Right atrium auricular region (tissue), 2 donors: ENCODE measurements at places on chromosomes 5 and 9.
A peak's percentile ranks its signal among the peaks of the same experiment; 100 is the strongest.

GRCh38 chr9:81132796-81133195 lies 556.6 kb downstream of the TLE1 start:
- H3K4me1 ChIP-seq: no peaks in the 10 kb centered on the region
- no peak overlapping the region for H3K27ac ChIP-seq
- no peaks in the 10 kb centered on the region for H3K27me3 ChIP-seq
- H3K4me3 ChIP-seq: no peak overlapping the region
- no peak for DNase-seq

GRCh38 chr9:124950050-124950718 lies 9.3 kb upstream of the GOLGA1 start:
- H3K27ac ChIP-seq: no peak overlapping the region
- no peak for DNase-seq
- no peaks in the 10 kb centered on the region for H3K4me1 ChIP-seq
- no peaks in the 10 kb centered on the region for H3K36me3 ChIP-seq
- H3K4me3 ChIP-seq: no peak overlapping the region

DNA sequence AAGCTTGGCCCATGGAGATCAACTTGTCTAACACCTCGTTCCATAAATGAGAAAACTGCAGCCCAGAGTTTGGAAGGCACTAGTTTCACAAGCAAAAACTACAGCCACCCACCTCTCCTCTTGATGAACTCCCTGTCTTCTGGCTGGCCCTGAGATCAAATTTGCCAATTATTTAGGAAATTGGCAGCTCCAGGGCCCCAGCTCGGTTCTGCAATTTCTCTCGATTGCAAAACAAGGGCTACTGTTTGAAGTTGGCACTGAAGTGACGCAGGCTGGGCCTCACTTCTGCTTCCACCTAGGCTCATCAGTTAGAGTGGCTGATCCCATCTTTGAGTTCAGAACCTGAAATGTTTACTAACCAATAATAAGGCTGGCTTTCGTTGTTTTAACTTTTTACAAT lies 3.7 kb upstream of the GPX3 start:
- peaks cover under 1% of the 10 kb centered on the region for H3K36me3 ChIP-seq
- H3K27ac ChIP-seq: peak overlapping the region; percentile 18
- DNase-seq: peak; percentile 85
- H3K4me3 ChIP-seq: no peak overlapping the region

- H3K27ac ChIP-seq: no peak overlapping the region
- H3K27me3 ChIP-seq: no peaks in the 10 kb centered on the region
- H3K36me3 ChIP-seq: peaks cover 26% of the 10 kb centered on the region
- H3K4me3 ChIP-seq: no peak overlapping the region
These were observed 17.1 kb upstream of the SLC6A3 start for GRCh38 chr5:1462358-1462757.

GRCh38 chr9:126699401-126699881 lies 85.7 kb downstream of the LMX1B start:
- H3K36me3 ChIP-seq: no peaks in the 10 kb centered on the region
- H3K27me3 ChIP-seq: no peaks in the 10 kb centered on the region
- no peak for DNase-seq
- peaks cover 5% of the 10 kb centered on the region for H3K4me1 ChIP-seq
- no peak overlapping the region for H3K4me3 ChIP-seq

- DNase-seq: no peak
- H3K4me1 ChIP-seq: no peaks in the 10 kb centered on the region
- no peaks in the 10 kb centered on the region for H3K27me3 ChIP-seq
- H3K27ac ChIP-seq: no peak overlapping the region
These were observed 100.1 kb downstream of the KCNIP1 start for GRCh38 chr5:170603578-170604565.

DNA sequence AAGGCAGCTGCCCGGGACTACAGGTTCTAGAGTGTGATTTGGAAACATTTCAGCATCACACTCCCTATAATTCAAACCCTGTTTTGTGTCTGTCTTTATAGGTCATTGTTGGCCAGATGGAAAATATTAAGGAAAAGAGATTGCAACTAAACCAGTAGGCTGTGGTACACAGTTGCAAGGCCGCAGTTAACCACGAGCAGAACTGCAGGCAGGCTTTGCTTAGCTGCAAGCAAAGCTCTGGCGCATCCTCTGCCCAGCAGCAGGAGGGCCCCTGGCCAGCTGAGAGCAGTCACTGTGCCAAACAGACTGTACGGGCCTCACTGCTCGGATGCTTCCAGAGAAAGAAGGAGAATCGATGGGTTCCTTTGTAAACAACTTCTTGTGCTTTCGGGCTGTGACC lies 204.5 kb downstream of the DENND1A start:
- no peak overlapping the region for H3K4me3 ChIP-seq
- no peaks in the 10 kb centered on the region for H3K4me1 ChIP-seq
- H3K36me3 ChIP-seq: no peaks in the 10 kb centered on the region
- no peak for DNase-seq

DNA sequence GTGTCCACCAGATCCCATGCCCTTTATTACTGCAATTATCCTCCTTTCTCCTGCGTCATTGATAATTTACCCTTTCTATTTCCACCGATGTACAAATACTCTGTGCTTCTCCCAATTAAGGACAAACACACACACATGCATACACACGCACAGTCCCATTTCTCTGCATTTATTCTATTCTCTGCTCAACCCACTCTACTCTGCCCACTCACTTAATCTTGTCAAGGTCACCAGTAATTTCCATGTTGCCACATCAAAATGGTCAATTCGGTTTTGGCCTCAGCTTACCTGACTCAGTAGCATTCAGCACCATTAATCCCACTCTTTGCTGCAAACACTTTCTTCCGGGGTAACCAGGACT lies 14.6 kb upstream of the STRBP start:
- H3K4me3 ChIP-seq: no peak overlapping the region
- DNase-seq: no peak
- H3K27ac ChIP-seq: peak overlapping the region; percentile 90
- peaks cover 6% of the 10 kb centered on the region for H3K4me1 ChIP-seq
- H3K27me3 ChIP-seq: no peaks in the 10 kb centered on the region
- H3K36me3 ChIP-seq: no peaks in the 10 kb centered on the region

GRCh38 chr9:91033797-91034196 lies 232.2 kb downstream of the SYK start:
- H3K4me3 ChIP-seq: no peak overlapping the region
- no peaks in the 10 kb centered on the region for H3K27me3 ChIP-seq
- no peaks in the 10 kb centered on the region for H3K4me1 ChIP-seq
- H3K36me3 ChIP-seq: no peaks in the 10 kb centered on the region
- no peak overlapping the region for H3K27ac ChIP-seq

GRCh38 chr5:130034566-130035210 lies 130.4 kb downstream of the CHSY3 start:
- H3K4me3 ChIP-seq: no peak overlapping the region
- no peaks in the 10 kb centered on the region for H3K4me1 ChIP-seq
- no peaks in the 10 kb centered on the region for H3K27me3 ChIP-seq
- no peak overlapping the region for H3K27ac ChIP-seq
- no peaks in the 10 kb centered on the region for H3K36me3 ChIP-seq
- no peak for DNase-seq

DNA sequence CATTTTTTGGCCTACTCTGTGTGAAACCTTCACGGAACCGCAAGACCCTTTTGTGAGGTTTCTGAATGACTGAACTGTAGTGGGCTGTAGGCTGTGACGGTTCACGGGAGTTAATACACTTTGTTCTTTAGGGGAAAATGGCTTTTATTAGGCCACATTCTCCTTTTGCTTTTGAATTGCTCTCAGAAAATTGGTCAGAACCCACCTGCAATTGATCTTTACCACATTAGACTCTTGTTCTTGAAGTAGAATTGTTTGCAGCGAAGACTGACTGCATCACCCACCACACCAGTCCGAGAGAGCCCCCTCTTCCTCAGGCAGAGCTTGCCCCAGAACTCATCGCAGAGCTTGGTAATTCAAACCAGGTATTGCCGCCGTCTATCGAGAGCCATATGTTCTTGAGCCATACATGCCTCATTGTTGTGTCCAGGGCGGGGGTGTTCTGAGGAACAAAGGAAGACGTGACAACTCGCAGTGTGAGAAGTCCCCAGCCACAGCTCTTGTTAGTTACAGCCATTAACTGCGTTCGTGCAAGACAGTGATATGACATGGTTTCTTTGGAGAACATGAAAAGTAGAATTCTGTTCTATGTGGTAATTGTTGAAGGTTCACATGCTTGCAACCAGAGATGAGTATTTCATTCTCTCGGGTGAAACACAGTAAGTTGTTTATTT lies 166.4 kb upstream of the OTULINL start:
- peaks cover 26% of the 10 kb centered on the region for H3K36me3 ChIP-seq
- H3K27me3 ChIP-seq: no peaks in the 10 kb centered on the region
- no peak overlapping the region for H3K27ac ChIP-seq
- H3K4me1 ChIP-seq: no peaks in the 10 kb centered on the region

- DNase-seq: no peak
- no peak overlapping the region for H3K4me3 ChIP-seq
- H3K36me3 ChIP-seq: no peaks in the 10 kb centered on the region
- H3K4me1 ChIP-seq: no peaks in the 10 kb centered on the region
These were observed 5.8 kb downstream of the TAS2R1 start for GRCh38 chr5:9624196-9624947.

- no peaks in the 10 kb centered on the region for H3K27me3 ChIP-seq
- H3K36me3 ChIP-seq: no peaks in the 10 kb centered on the region
- no peak for DNase-seq
- H3K4me3 ChIP-seq: no peak overlapping the region
- no peak overlapping the region for H3K27ac ChIP-seq
These were observed 98.6 kb upstream of the MSX2 start for GRCh38 chr5:174625591-174626350.

DNA sequence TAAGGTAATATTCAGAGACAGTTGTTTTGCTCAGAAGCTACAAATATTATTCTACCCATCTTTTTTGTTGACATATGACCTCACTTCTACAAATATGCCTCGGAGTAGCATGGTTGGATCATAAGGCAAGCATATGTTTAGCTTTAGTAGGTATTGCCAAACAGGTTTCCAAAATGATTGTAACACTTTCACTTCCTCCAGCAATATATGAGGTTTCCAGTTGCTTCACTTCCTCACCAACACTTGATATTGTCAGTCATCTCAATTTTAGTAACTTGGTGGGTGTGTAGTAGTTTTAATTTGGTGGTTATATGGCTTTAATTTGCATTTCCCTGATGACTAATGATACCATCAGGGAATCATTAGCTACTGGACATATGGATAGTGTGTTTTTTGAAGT lies 46.7 kb downstream of the TNFSF8 start:
- no peak for DNase-seq
- H3K27me3 ChIP-seq: no peaks in the 10 kb centered on the region
- no peaks in the 10 kb centered on the region for H3K4me1 ChIP-seq
- H3K27ac ChIP-seq: no peak overlapping the region

DNA sequence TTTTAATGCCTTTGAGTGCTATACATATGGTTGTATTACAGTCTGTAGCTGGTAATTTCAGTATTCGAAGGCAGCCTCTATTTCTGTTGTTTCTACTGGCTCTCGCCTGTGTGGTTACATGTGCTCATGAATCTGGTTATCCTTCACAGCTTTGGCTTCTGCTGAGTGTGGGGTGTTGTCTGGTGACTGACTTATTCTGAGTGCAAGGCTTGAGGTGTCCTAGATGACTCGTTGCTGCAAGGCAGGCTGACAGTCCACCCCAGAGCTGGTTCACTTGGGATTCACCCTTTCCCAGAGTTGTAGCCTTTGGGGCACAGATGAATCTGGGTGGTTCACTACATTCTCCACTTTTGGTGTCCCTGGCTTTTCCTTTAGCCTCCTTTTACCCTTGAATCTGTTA lies 41.4 kb downstream of the PDE8B start:
- no peak for DNase-seq
- H3K27me3 ChIP-seq: no peaks in the 10 kb centered on the region
- no peak overlapping the region for H3K4me3 ChIP-seq
- no peak overlapping the region for H3K27ac ChIP-seq
- no peaks in the 10 kb centered on the region for H3K36me3 ChIP-seq

- H3K36me3 ChIP-seq: no peaks in the 10 kb centered on the region
- no peak overlapping the region for H3K27ac ChIP-seq
- no peaks in the 10 kb centered on the region for H3K4me1 ChIP-seq
These were observed 142.8 kb upstream of the PDE4D start for GRCh38 chr5:60036192-60036938.

DNA sequence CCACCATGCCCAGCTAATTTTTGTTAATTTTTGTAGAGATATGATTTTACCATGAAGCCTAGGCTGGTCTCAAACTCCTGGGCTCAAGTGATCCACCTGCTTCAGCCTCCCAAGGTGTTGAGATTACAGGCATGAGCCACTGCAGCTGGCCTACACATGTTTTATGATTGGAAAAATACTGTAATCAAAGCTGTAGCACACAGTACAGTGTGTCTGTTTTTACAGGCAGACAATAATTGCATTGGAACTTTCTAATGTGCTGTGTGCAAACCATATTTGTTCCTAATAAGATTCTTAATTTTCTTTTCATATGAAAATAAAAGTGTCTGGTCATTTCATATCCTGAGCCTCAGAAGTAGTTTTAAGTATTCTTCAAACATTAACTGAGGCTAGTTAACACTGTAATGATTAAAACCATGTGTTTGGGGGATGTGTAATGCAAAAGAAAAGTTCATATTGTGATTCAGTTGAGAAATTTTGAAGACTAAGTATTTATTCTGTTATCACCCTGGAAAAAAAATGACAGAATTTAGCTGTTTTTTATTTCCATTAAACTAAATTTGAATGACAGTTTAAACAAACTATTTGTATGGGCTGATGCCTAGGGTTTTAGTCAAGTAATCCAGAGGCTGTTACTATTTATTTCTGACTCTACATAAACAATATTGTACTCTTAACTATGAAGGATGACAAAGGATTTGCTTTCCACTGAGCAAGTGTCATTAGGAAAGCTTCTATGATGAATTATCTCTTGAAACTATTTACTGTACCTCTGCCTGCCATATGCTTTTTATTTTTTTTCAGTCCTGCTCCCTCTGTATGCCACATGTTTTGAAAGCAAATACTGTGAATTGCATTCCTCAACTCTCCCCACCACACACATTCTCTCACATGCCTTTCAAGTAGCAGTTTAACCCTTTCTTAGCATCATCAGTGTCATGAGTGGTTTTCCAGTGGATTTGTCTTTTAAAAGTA lies 111.5 kb downstream of the MTREX start:
- H3K36me3 ChIP-seq: peaks cover 31% of the 10 kb centered on the region
- no peak for DNase-seq
- no peaks in the 10 kb centered on the region for H3K27me3 ChIP-seq
- H3K27ac ChIP-seq: peak overlapping the region; percentile 20

DNA sequence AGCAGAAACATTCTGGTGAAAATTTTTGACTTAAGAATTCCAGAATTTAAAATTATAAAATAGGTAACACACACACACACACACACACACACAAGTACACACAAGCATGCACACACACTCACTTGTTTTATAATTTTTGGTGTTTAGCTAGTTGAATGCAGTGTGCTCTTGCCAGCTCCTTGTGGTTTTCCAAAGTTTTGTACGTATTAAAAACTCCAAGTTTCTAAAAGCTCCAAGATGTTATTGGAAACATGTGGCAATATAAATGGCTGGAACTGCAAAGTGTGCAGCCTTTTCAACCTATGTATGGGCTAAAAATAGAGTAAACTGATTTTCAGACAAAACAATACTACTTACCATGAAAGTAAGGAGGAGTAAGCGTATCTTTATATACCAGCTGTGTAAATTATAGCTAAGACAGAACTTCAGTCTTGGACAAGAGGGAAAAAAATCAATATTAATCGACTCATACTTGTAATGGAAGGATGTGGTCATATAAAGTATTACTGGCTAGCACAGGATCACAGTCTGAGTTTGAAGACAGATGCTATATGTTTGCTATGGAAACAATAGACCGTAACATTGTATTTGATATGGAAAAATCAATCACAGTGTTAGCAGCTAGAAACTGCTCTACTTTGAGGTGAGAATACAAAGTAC lies 727.1 kb upstream of the GRAMD2B start:
- H3K36me3 ChIP-seq: no peaks in the 10 kb centered on the region
- peaks cover 5% of the 10 kb centered on the region for H3K4me1 ChIP-seq
- no peaks in the 10 kb centered on the region for H3K27me3 ChIP-seq
